ENCODE measurements at places on chromosomes 6 and 20.
A peak's percentile ranks its signal among the peaks of the same experiment; 100 is the strongest.

DNA sequence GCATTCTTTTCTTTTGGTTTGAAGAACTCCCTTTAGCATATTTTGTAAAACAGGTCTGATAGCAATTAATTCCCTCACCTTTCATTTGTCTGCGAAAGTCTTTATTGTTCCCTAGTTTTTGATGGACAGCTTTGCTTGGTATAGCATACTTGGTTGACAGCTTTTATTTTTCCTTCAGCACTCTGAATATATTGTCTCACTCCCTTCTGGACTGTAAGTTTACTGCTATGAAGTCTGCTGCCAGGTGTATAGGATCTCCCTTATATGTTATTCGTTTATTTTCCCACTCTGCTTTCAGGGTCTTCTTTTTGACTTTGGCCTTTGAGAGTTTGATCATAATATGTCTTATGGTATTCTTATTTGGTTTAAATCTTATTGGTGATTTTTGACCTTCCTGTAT lies 47.7 kb upstream of the SNAP91 start:
- no peak for DNase-seq

DNA sequence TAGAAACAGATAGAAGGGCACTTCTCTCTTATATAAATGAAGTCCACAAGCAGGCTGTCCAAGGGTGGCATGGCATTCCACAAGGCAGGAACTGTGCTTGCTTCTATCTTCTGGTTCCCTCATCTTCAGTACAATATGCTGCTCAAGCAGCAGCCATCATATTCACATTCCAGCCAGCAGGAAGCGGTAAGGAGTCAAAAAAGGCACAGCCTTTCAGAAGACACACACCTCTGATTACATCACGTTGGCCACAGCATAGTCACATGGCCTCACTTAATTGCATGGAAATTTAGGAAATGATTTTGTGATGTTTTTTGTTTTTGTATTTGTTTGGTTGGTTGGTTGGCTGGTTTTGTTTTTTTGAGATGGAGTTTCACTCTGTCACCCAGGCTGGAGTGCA lies 19.0 kb downstream of the REM1 start:
- peak; percentile 59 for DNase-seq

GRCh38 chr6:6251555-6252280 lies 68.7 kb downstream of the F13A1 start:
- no peak for DNase-seq

GRCh38 chr6:157769776-157770426 lies 53.1 kb upstream of the SNX9 start:
- DNase-seq, result no peak

- DNase-seq, result no peak
Measured at GRCh38 chr6:15826814-15827318, 164.0 kb upstream of the DTNBP1 start.

DNA sequence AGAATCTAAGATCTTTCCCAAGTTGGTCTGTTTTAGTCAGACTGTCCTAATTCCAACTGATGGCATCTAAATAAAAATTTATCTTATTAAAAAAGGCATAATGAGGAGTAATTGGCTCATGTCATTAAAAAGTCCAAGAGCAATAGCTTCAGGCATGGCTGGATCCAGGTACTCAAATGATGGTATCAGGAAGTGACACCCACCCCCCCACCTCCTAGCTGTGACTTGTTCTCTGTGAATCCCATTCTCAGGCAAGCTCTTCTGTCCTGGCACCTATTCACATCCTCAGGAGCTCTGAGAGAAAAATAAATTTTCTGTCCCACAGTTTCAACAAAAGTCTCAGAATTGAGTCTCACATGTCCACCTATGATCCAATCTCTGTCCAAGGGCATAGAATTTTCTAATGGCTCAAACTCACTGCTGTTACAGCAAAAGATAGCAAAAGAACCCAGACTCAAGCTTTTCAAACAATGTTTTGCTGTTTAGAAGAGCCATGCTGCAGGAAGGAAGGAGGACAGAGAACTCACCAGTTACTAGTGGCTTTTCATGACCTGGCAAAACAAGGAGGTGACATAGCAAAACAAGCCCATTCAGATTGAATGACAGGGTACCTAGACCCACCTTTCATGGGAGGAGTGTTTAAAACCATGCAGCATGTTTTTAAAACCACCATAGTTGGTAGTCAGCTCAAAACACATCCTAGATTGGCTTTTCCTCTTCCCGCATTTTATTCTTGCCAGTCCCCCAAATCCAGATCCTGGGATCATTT lies 496.1 kb downstream of the PREX1 start:
- DNase-seq, result no peak

DNA sequence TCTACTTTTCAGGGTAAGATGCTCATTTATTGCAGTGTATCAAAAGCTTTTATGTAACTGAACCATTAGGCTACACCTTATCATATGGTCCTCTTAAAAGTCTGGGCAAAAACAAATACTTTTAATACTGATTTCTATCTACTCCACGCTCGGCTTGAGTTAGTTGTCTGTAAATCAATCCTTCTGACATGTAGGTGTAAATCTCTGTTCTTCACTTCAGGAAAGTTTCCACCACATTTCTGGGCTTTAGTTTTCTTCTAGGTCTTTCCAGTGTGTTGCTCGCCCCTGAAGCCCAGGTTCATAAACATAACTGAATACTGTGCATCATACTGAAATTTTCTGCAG lies 89.2 kb upstream of the RNF217 start:
- DNase-seq, result no peak

- DNase-seq, result no peak
Measured at GRCh38 chr20:13392391-13392790, 171.3 kb downstream of the ISM1 start.

- peak; percentile 85 for DNase-seq
Measured at GRCh38 chr6:130602151-130602770, 224.9 kb upstream of the SMLR1 start.

- no peak for DNase-seq
Measured at GRCh38 chr6:146422789-146423375, 120.8 kb upstream of the RAB32 start.

- DNase-seq, result no peak
Measured at GRCh38 chr6:73955800-73956199, 259.8 kb downstream of the CD109 start.

DNA sequence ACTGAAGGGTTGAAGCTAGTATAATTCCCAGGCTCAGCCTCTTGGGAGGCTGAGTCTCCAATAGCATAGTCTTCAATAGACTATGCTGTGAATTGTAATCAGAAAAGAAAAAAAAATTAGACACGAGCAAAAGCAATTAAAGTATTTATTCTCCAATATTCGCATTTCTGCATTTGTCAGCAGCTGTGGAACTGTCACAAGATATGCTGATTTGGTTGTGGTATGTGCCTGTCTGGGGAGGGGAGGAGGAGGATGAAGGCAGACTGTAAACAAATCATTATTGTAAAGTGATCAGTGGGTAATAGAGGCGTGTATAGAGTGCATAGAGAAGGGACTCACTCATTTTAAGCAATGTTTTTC lies 10.1 kb upstream of the BICRAL start:
- DNase-seq, result no peak

GRCh38 chr6:130708338-130708737 lies 118.9 kb upstream of the SMLR1 start:
- no peak for DNase-seq

DNA sequence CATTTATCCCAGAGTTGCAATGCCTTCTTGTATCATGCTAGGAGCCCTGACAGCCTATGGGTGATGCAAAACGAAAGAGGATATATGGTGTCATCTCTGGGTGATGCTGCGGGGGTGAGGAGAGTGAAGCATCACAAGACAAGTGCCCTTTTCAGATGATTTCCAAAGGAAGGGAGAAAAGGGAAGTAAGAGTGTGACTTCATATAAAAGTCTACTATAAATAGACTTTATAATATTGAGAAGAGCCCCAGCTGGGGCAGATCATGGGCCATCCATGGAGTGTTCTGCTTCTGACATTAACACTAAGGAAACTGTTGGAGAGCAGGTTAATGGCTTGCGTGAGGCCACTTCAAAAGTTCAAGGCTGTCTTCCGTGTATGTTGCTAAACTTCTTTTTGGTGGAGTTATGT lies 4.4 kb downstream of the CD83 start:
- DNase-seq, result no peak

DNA sequence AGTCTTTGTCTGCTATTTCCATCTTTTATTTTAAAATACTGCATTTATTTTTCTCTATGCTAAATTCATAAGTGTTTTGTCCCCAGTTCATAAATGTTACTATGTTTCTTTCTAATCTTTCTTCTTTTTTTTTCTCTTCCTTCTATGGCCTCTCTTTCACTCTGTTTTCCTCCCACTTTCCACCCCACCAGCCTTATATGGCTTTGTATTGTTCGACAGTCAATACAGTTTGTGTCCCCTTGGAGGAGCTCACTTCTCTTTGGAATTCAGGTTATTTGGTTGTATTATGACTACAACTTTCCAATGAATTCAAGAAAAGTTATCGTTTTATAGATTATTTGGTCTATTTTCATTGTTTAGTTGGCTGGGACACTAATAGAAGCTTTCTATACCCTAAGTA lies 393.5 kb downstream of the NKAIN2 start:
- peak; percentile 9 for DNase-seq

DNA sequence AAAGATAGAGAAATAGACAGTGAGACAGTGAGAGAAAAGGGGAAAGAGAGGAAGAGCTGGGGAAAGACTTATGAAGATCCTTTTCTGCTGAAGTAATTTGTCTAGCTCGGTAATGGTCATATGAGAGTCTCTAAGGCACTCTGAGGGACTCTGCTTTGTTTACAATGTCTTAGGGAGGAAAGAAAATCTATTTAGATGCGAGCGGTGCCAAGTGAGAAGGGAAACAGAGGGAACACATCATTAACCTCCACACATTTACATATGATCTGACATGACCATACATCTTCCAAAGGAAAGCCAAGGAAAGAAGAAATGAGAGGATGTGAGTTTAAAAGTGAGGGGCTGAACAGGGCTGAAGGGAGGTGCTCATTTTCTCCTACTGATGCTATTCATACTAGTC lies 862.3 kb upstream of the CITED2 start:
- DNase-seq, result no peak

GRCh38 chr6:33954453-33954852 lies 150.7 kb upstream of the MLN start:
- no peak for DNase-seq

Data from fibroblast of pulmonary artery (primary cell).